ENCODE measurements at places on chromosomes 2 and 18.

GRCh38 chr18:63000839-63001238 lies 285.5 kb downstream of the PHLPP1 start:
- no peak for DNase-seq

DNA sequence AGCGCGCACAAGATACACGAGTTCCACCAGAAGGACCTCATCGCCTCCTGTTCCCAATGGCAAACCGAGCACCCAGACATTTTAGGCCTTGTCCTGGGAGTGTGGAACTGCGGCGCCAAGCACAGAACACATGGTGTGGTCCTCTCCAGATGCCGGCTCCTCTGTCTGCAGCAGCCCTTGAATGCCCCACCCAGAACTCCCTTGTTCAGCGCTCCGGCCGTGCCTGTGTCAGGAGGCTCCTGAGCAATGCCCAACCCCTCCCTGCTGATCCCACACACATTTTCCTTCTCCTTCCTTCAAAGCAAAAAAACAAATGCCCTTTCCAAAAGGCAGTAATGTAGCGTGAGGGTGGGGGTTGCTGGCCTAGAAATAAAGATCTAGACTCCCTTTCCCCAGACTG lies 89.8 kb downstream of the GFPT1 start:
- DNase-seq, result no peak

- no peak for DNase-seq
These were observed 44.9 kb downstream of the AQP12A start for GRCh38 chr2:240736281-240737250.

DNA sequence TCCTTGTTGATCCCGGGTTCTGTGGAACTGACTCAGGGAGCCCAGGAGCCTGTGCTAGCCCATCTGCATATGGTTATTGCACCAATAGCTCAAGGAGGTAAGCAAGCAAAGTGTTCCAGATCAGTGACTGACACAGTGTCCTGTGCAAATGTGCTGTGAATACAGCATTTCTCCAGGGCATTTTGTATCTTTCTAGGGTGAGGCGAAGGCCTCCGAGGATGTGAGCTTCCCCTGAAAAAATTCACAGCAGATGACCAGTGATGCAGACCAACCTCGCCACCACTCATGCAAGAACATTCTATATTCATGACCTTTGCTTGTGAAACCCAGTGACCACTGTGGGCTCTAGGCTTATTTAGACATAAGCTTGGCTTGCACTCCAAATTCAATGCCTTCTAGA lies 15.2 kb upstream of the NT5DC4 start:
- DNase-seq, result no peak

- no peak for DNase-seq
These were observed 109.5 kb downstream of the GRB14 start for GRCh38 chr2:164511738-164512137.

DNA sequence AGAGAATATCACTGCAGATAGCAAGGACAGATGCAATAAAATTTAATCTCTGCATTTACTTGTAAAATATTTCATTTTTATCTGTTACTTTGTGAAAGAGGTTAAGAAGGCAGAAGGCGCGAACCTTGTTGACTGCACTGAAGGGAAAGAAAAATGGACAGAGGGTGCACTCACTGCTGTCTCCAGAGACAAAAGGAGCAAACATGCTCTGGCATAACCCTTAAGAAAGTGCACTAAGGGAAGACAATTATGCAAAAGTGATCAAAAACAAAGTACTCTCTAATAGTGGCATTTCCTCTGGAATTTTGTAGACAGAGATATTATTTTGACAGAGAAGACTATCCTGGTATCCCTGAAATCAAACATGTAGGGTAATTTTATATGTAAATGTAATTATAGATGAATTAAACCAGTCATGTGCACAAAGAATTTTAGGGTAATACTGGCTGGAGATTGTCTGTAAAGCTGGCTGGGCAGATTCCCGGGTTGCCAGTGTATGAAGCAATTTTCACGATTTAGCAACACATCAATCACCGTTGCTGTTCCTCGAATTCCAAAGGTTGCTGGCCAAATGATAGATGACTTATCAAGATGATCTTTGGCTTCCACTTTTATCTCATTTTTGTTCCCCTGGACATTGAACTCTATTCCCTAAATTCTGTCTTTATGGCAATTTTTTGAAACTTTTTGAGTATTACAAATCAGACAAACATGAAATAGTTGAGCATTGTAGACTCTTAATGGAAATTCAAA lies 1176.9 kb downstream of the SUCLG1 start:
- DNase-seq, result peak; percentile 89

DNA sequence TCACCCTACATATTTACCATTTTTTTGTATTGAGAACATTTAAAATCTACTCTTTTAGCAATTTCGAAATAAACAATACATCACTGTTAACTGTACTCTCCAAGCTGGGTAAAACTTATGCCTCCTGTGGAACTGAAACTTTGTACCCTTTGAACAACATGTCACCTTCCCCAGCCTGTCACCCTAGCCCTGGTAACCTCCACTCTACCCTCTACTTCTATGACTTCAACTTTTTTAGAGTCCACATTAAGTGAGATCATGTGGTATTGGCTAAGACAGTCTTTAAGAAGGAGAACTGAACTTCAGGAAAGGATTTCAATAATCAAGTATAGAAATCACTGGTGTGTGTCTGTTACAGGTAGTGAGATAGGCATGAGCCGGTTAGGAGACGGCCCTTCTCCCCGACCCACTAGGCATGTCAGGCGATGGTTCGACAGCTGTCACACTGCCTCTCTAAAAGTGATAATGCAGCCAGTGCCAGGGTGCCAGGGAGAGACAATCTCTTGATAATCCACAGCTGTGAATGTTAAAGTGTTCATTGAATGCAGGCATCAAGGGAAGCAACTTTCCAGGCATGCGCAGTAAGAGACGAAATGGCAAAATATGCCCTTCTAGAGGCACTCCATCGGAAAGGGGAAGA lies 74.6 kb upstream of the RNF152 start:
- DNase-seq, result no peak

DNA sequence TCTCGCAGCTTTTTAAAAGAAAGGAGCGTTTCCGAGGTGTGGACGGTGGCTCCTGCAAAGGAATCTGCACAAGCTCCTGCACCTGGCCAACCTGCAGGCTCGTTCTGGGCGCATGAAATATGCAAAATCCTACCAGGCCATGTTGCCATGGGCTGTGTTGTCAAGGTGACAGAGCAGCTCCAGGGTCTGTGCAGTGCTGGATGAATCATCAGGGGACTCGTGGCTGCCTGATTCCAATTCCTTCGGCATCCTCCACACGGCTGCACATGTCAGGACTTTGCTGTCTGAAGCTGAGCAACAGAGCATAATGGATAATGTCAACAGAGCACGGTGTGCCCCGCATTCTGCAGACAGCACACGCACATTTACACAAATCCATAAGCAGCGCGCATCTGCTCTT lies 120.5 kb downstream of the EIPR1 start:
- peak; percentile 93 for DNase-seq

GRCh38 chr18:9987345-9987744 lies 73.5 kb downstream of the VAPA start:
- DNase-seq, result no peak

DNA sequence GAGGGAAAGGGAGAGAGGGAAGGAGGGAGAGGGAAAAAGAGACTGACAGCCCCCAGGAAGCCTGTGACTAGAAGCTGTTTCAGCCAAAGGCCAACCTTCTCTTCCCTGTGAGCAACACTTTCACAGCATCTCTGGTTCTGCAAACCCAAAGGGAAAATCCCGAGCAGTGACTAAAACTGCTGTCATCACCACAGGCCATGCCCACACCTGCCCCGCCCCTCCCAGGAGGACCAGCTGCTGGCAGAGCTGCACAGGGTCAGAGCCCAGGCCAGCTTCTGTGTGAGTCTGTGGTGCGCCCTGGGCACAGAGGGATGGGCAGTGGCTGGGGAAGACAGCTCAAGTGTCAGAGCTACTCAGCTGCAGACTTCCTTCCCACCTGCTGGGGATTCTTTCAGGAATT lies 64.9 kb upstream of the OTOS start:
- no peak for DNase-seq

DNA sequence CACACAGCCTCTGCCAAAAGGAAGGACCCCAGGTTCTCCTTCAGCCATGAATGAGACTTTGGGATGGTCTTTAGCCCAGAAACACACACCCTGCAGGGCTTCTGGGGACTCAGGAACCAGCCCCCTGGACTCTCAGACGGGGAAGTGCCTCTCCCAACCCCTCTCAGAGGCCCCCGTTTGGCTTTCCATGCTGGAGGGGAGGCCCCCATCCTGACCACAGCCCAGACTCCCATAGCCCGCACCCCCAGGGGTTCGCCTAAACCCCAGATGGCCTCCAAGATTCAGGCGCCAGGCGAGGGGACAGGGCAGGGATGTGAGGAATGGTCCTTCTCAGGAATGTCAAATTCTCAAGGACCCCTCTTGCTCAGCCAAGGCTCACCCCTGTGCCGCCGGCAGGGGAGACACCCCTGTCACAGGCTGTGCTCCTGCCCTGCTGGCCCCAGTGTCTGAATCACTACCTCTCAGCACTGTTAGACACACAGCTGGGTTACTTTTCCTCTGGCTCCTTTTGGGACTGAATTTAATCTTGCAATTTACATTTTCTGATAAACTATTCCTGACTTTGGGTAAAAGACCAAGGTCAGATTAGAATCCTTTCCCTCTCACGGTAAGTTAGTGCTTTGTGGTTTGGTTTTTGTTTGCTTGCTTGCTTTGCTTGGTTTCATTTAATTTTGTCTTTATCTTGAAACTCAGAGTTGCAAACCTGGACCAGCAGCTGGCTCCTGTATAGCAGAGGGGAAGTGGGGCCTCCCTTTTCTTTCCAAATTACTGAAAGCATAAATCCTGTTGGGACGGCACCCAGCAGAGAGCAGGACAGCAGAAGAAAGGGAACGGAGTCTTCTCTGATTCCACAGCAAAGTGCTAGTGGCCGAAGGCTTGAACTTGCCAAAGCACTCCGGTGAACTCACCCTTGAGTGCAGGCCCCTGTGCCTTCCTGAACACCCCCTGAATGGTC lies 198.9 kb upstream of the RAB6C start:
- no peak for DNase-seq

- no peak for DNase-seq
These were observed 122.1 kb upstream of the EML6 start for GRCh38 chr2:54601339-54601738.

All from eye (tissue), 1 donor.